ENCODE measurements at places on chromosomes 4 and X.
A peak's percentile ranks its signal among the peaks of the same experiment; 100 is the strongest.

- DNase-seq, result no peak
Observed at GRCh38 chr4:105632599-105632998, 75.9 kb downstream of the INTS12 start.

- no peak for DNase-seq
Observed at GRCh38 chr4:65960751-65961150, 290.5 kb upstream of the EPHA5 start.

- no peak for DNase-seq
Observed at GRCh38 chr4:7725951-7726350, 213.7 kb downstream of the AFAP1 start.

- no peak for DNase-seq
Observed at GRCh38 chr4:91746551-91746950, 557.2 kb upstream of the GRID2 start.

GRCh38 chr4:55547918-55548317 lies 1.2 kb upstream of the CLOCK start:
- no peak for DNase-seq

- DNase-seq, result no peak
Observed at GRCh38 chrX:40938423-40938822, 146.8 kb upstream of the USP9X start.

- DNase-seq, result no peak
Observed at GRCh38 chr4:40586729-40587128, 42.9 kb downstream of the RBM47 start.

DNA sequence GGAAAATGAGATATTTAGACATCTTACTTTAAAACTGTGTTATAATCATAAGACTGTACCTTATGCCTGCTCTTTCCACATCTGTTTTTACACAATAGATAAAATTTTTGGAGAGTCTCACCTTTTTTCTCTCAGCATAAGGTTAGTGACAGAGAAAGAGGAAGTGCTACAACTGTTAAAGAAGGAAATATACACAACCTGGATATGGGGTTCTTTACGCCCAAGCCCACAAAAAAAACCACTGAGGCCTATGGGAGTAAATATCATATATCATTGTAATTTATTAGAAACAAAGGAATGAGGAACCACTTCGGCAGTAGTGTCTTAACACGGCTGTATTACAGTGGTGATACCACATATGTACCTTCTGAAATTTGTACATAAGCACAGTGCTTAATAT lies 265.9 kb upstream of the GK2 start:
- DNase-seq, result no peak

- DNase-seq, result no peak
Observed at GRCh38 chr4:47662975-47663374, 174.9 kb downstream of the CORIN start.

DNA sequence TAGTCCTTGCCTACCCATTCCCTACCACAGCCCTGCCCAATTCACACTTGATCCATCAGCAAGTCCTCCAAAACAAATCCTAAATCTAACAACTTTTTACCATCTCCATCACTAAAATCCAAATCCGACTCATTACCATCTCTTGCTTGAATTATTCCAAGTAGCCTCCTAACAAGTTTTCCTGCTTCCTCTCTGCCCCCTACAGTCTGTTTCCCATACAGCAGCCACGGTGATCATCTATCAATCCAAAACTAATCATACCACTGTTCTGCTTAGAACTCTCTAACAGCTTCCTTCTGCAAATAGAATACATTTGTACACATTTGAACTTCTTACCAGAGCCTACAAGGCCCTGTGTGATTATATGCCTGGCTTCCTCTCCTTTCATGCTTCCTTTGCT lies 133.0 kb downstream of the SHROOM4 start:
- no peak for DNase-seq

DNA sequence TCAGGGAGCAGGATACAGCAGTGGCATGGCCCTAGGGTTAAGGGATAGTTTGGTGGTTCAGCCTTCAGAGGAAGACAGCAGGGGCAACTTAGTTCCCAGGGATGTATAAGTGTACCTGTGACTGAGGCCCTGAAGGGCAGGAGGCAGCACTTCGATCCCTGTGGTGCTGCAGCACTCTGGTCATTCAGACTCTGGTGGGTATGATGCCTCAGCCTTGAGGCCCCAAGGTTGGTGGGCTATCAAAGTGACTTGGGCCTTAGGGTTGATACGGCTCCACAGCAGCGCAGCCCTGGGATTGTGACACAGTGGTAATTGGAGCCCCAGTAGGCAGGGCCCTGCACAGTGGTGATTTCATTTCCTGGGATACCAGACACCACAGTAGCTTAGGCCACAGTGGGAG lies 1703.1 kb downstream of the PCDH7 start:
- DNase-seq, result no peak

GRCh38 chr4:5927116-5927515 lies 34.2 kb upstream of the CRMP1 start:
- DNase-seq, result no peak

- DNase-seq, result no peak
Observed at GRCh38 chr4:146401274-146401673, 120.5 kb downstream of the SLC10A7 start.

DNA sequence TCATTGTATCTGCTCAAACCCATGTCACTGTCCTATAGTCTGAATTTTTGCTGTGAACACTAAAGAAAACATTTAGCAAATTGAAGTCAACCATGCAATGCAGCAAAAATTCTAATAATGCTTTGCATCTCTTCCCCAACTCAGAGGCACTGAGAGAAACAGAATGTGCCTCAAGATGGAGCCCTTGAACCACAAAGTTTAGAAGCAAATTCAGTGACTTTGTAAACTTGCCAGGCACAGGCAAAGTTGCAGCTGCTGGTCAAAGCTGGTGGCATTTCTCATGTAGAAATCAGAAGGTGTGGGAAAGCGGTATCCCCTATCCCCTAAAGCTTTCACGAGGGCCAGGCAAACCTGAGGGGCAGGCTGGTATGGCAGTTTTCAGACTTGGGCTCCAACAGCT lies 121.7 kb upstream of the DIPK2B start:
- no peak for DNase-seq

DNA sequence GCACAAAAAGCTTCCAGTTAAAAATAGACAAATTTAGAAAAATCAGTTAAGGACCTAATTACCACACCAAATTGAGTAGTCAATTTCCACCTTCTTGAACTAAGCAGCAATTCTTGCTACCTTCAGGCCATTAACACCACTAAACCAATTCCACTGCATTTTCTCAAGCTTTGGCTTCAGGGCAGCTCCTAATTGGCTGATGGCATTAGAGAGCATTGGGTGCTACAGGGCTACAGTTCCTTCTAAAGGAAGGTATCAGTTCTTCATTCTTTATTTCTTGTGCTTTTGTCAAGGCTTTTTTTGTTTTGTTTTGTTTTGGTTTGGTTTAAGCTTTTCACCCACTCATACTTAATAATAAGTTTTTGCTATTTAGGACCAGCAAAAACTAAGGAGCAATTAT lies 90.2 kb upstream of the FAM241A start:
- DNase-seq, result no peak

DNA sequence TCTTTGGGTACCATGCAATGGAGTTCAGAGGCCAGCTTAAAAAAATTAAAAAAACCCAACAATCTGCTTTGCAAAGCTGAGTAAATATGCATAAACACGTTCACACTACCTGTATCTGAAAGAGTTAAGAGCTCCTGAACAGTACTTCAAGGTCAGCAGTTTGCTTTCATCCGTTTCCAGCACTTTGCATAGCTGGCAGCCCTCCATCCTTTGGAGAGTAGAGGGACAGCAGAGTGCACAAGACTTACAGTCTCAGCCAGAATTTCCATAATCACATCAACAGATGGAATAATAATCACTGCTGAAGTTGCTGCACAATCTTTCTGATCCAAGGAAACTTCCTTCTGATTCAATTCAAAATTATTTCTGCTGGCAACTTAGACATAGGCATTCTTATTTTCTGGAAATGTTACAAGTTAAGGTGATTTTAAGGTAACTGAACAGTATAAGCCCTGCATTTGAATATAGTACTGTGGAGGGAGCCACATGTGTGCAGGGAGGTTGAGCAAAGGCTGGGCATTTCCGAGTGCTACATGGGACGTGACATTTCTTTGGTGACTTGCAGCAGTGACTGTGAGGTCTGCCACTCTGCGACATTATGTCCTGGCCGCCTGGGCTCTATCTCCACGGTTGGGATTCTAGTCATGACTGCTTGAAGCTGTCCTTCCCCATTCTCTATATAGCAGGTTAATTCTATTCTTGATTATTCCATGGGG lies 73.5 kb upstream of the EMCN start:
- DNase-seq, result no peak

- DNase-seq, result no peak
Observed at GRCh38 chr4:133147286-133147821, 1.7 kb upstream of the PCDH10 start.

DNA sequence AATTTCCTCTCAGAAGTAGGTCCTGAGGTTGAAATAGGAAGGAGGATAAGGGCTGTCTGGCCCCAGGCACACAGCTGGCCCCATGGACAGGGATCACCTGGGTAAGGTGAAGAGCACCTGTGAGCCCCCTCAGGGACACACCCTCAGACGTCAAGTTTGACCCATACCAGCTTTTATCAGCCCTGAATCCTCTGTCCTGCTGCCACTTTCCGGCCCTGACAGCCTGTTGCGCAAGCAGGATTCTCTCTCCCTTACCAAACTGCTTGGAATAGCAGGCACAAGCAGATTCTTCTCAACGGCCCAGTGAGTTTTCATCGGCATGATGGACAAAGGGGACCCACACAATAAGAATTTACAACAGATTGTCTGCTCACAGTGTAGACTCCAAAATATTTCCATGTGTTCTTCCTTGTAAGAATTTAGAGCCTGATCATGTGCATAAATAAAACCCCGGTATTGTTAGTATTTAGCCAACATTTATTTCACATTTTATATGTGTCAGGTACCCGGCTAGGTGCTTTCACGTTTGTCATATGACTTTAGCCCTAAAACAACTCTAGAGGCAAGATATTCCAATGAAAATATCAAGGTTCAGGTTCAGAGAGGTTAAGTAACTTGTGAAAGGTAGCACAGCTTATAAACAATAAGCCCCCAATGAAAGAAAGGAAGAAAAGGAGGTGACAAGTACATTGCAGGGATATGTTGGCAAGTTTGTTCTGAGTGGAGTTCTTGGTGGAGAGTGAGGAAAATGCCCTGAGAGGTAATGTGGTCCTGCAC lies 107.2 kb upstream of the KIT start:
- no peak for DNase-seq

DNA sequence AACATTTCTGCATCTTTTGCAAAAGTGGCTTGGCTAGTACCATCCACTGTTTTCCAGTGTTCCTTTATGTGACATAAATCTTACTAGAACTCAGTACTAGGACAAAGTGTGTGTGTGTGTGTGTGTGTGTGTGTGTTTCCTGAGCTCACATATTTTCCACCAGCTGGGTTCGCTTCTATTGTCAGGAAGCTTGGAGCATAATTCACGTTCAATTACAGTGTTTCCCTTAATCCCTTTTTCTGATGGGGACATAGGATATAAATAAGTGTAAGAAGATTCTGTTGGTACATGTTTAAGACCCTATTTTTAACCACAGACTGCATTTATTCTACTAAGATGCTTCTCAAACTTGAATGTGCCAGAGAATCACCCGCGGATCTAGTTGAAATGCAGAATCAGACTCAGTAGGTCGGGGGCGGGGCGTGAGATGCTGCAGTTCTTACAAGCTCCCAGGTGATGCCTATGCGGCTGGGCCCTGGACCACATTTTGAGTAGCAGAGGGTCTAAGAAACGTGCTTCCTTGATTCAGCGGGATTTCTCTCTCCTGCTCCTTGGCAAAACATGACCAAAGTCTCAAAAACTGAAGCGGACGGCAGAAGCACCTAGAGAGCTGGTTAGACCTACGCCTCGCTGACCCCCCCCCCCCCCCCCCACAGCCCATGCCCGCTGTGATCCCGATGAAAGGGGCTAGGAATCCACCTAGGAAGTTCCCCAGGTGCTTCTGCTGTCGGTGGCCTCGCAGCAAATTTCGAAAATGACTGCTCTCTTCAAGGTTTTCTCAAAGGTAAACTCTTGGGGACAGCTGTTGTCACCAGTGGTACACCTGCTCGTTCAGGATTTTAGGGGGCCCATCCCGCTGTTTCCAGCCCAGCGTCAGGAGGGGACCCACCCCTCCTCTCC lies 797 bp downstream of the CD99L2 start:
- DNase-seq, result peak; percentile 9

- DNase-seq, result peak; percentile 17
Observed at GRCh38 chrX:103215425-103215991, 600 bp downstream of the BEX4 start.

DNA sequence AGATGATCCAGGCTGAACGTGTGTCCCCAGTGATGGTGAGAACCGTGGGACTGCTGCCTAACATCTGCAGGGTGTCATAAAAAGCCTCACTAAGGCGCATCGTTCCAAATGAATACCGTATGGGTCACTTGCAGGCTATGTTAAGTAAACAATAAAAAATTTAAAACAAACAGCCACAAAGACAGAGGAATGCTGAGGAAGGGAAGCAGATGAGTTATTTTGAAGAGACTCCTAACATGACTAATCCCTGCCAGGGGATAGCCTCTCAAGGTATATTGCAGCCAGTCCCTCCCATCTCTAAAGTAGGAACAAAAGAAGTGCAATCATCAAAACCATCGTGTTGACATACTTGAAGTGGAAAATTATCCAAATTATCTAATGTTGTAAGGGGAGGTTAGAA lies 83.8 kb downstream of the UNC5C start:
- DNase-seq, result no peak

DNA sequence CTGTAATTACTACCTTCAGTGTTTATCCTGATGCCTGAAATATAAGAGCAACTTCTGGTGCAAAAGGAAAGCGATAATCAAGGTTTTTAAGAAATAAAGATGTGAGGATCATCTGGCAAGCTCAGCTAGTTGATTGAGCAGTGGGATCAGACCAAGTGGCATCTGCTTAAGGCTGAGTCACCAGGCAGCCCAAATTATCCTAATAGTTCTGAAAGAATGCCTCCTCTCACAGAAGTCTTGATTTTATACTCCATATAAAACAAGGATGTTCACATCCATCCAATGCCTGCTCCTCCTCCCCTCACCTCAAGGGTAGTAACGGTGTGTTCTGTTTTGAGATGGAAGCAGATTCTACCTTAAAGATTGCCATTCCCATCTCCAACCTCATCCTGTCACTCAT lies 134.5 kb upstream of the RASGEF1B start:
- DNase-seq, result no peak

DNA sequence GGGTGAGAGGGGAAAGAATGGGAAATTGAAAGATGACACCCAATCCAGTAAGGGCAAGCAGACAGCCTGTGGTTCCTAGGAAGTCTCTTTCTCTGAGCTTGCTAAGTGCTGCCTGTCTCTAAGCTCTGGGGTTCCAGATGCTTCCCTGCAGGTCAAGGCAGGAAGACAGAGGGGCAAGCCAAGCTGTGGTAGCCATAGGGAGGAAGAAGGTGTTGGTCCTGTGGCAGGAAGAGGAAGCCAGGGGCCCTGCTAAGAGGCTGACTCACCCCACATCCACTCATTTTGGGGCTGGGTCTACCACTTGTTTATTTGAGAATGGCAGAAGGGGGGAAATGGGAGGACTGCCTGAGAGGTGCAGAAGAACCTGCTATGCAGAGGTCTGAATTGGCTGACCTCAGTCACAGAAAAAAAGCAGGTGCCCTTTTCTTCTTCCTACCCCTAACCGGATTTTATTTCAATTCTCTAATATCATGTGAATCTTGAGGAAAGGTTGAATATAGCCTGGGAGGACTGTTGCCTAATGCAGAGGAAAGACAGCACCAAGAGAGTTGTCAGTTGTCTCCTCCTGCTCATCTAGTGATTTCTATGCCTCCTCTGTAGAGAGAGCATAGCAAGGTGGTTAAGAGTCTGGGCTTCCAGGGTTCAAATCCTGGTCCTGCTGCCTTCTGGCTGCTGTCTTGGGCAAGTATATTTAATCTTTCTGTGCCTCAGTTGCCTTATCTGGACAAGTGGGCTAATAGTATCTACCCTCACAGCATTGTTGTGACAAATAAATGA lies 27.4 kb downstream of the HOPX start:
- DNase-seq, result no peak

GRCh38 chr4:140019619-140020347 lies 134.2 kb downstream of the MAML3 start:
- no peak for DNase-seq

All from GM20000 (cell line).